ENCODE measurements at places on chromosomes 7 and 10.

DNA sequence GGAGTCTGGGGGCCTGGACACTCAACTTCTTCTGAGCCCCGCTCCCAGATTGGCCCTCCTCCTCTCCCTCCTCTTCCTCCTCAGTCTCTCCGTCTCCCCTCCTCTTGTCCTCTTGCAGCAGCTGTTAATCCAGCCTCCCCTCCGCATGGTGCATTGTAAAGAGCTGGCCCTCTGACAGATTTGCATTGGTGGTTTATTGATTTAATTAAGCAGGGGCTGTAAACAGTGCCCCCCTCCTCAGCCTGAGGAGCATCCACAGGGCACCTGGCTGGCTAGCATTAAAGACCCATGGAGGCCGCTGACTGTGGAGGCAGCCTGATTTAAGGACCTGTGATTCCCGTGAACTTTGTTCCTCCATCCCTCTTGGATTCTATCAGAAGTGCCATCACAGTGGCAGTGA lies 28.9 kb upstream of the PCBD1 start:
- no peak for DNase-seq

- no peak for DNase-seq
Observed at GRCh38 chr10:105971460-105971859, 1193.0 kb downstream of the SORCS1 start.

DNA sequence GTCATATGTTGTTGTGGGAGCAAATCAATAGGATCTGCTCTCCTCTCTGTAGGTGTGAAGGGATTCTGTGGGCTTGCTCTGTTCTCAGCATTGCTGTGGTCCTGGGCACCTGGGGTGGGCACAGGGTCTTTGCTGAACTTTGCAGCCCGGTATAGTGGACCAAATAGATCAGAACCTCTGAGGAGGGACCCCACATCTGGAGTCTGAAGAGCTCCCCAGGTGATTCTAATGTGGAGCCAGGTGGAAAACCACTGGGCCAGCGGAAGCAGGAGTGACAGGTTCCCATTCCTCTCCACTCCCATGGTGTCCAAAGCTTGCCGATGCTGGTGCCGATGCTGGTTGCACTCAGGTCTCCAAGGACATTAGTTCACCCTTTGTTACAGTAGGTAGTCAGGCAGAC lies 257.2 kb downstream of the GLRX3 start:
- DNase-seq, result no peak

- peak; percentile 83 for DNase-seq
Observed at GRCh38 chr7:157276731-157277562, 59.9 kb upstream of the DNAJB6 start.

GRCh38 chr7:92794831-92795230 lies 41.5 kb downstream of the CDK6 start:
- no peak for DNase-seq

- no peak for DNase-seq
Observed at GRCh38 chr10:125050383-125050782, 108.5 kb downstream of the ZRANB1 start.

GRCh38 chr10:110109511-110109910 lies 97.9 kb upstream of the MXI1 start:
- no peak for DNase-seq

DNA sequence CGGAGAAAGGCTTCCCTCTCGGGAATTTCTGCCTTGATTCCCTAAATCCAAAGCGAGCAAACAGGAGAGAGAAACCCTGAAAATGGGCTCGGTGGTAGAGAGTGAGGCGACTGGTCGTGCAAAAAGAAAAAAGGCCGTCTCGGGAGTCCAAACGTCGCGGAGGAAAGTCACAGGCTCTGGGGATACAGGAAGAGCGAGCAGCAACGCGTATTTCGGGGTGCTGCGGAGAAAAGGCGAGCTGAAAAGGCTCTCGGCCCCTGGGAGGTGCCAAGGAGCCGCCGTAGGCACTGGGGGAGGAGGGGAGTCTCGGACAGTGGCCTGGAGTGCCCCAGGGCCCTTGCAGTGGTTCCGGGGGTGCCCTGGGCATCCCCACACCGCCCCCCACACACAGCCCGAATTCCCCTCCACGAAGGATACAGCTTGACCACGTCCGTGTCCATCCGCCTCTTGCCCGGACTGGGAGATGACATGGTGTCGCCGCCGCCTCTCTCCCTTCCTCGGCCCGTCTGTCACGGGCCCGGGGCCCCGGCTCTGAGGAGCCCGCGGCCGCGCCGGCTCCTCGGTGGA lies 591 bp downstream of the UBE2H start:
- peak; percentile 27 for DNase-seq

- no peak for DNase-seq
Observed at GRCh38 chr7:70072220-70072619, 473.9 kb downstream of the AUTS2 start.

DNA sequence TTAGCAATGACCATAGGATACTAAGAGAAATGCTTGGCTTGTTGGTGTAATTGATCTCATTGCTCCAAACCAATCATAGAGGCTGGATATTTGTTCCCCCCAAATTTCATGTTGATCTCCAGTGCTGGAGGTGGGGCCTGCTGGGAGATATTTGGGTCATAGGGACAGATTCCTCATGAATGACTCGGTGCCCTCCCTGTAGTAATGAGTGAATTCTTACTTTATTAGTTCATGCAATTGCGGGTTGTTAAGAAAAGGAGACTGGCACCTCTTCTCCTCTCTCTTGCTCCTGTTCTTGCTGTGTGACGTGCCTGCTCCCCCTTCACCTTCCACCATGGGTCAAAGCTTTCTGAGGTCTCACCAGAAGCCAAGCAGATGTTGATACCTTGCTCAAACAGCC lies 630.1 kb downstream of the CALN1 start:
- DNase-seq, result no peak

DNA sequence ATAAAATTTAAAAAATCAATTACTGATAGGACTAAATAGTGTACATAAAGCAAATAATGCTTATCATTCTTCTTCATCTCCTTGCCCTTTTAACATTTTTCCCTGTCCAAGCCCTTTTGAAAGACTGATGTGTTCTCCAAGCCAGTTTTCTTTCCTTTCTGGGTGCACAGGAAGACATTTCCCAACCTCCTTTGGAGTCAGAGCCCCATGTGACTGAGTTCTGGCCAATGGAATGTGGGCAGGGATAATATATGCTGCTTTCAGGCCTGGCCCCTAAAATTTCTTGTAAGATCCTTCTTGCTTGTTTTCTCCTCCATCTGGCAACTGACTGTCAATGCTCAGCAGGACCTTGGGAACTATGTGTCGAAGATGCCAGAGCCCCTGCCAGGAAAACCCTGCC lies 197.5 kb downstream of the EMX2 start:
- no peak for DNase-seq

DNA sequence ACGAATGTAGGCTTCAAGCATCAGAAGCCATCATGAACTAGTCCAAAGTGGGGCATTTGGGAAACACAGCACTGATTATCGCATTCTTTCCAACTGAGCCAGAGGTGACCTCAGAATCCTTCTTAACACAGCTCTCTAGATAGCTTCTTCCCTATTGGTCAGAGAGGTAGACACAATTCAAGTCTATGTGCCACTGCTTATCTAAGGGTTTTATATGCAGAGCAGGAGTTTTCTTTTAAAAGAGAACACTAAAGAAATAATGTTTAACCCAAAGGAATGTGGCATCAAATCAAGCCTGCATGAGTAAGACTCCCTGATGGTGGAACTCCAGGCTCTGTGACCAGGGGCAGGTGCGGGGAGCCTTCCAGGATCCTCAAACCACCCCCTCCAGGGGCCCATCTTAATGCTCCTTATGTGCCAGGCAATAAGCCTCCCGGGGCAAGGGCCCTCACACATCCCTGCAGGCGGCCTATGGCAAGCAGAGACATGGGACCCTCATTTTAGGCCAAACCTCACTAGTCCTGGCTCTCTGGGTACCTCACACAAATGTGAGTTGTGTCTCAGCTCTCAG lies 13.8 kb downstream of the HSPA12A start:
- no peak for DNase-seq

DNA sequence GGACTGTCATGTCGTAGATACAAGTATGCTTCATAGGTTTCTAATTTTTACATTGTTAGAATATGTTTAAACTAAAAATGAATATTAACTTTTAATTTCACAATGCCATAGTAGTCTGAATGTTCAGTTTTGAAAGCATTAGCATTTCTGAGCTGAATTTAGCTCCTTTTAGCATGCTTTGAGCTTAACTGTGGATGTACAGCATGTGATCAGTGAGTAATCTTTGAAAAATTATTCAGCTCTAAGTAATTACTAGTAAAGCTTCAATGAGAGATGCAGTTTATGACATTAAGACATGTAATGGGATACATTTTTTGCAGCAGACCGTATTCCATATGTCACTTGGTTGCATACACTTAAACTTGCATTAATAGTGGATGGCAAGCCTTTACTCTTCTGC lies 114.1 kb upstream of the WNT16 start:
- DNase-seq, result no peak

GRCh38 chr10:28991333-28992270 lies 297.3 kb upstream of the LYZL1 start:
- DNase-seq, result peak; percentile 72

GRCh38 chr10:27256299-27257189 lies 15.9 kb upstream of the ACBD5 start:
- DNase-seq, result no peak

- DNase-seq, result no peak
Observed at GRCh38 chr7:3998060-3998459, 684.0 kb upstream of the FOXK1 start.

DNA sequence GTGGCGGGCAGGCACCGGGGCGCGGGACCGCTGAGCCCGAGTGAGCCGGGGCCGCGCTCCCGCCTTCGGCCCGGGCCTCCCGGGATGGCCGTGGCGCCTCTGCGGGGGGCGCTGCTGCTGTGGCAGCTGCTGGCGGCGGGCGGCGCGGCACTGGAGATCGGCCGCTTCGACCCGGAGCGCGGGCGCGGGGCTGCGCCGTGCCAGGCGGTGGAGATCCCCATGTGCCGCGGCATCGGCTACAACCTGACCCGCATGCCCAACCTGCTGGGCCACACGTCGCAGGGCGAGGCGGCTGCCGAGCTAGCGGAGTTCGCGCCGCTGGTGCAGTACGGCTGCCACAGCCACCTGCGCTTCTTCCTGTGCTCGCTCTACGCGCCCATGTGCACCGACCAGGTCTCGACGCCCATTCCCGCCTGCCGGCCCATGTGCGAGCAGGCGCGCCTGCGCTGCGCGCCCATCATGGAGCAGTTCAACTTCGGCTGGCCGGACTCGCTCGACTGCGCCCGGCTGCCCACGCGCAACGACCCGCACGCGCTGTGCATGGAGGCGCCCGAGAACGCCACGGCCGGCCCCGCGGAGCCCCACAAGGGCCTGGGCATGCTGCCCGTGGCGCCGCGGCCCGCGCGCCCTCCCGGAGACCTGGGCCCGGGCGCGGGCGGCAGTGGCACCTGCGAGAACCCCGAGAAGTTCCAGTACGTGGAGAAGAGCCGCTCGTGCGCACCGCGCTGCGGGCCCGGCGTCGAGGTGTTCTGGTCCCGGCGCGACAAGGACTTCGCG lies 534 bp downstream of the FZD9 start:
- peak; percentile 57 for DNase-seq

GRCh38 chr10:71087622-71088021 lies 124.7 kb upstream of the UNC5B start:
- no peak for DNase-seq

GRCh38 chr10:125027871-125028869 lies 86.2 kb downstream of the ZRANB1 start:
- no peak for DNase-seq

DNA sequence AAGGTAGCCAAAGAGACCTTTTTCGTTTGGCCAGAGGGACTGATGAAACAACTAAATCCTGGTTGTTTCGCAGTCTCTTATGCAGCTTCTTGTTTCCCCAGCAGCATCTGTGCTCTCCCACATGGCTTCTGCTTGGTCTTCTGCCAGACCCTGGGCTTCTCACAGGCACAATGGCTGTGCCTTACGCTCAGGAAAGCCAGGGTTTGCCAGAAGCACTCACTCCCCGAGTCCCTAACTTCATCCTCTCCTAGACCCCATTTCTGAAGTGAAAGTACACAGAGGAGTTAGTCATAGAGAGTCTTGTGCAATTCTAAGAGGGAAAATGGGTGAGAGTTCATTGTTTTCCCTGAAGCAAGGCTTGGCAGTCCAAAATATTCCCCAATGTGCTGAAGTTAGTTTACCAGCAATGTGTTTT lies 121.7 kb downstream of the EVX1 start:
- peak; percentile 2 for DNase-seq

GRCh38 chr10:15324611-15325010 lies 46.5 kb downstream of the FAM171A1 start:
- DNase-seq, result no peak

GRCh38 chr10:99976886-99977665 lies 32.7 kb downstream of the DNMBP start:
- DNase-seq, result peak; percentile 94

DNA sequence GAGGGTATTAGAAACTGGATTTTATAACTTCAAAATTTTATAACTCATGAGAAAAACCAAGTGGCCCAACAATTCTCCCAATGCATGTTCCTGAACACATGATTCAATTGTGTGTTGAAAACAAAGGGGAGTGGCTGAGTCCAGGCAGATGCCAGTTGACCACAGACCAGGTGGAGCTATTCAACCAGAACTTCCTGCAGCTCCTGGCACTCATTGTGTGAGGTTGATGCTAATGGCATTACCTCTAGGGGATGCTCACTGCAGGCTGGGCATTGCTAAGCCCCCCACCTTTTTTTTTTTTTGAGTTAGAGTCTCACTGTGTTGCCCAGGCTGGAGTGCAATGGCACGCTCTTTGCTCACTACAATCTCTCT lies 20.3 kb downstream of the MYOF start:
- DNase-seq, result peak; percentile 76

DNA sequence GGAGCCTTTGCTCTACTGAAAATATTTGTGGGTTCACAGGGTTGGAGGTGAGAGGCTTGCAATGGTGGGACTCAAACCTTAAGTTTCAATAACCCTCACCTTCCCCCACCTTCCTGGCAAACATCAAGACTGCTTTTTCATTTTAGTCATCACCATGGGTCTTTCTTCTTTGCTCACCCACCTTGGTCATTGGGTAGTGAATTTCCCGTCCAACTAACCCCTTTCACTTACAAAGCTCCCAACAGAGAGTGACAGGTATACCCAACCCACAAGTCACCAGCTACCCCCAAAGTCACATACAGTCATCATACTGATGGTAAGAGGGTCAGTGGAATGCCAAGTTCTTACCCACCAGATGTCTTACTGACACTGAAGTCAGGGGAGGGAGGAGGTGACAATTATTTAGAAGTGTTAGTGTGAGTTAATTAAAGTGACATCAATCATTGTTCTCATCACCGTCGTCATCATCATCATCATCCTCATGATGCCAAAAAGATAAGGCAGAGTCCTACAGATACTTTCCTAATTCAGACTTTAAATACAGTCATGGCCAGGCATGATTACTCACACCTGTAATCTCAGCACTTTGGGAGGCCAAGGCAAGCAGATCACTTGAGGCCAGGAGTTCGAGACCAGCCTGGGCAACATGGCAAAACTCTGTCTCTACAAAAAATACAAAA lies 49.0 kb downstream of the PIK3AP1 start:
- DNase-seq, result no peak

GRCh38 chr10:15642095-15642494 lies 77.6 kb downstream of the ITGA8 start:
- DNase-seq, result peak; percentile 92

DNA sequence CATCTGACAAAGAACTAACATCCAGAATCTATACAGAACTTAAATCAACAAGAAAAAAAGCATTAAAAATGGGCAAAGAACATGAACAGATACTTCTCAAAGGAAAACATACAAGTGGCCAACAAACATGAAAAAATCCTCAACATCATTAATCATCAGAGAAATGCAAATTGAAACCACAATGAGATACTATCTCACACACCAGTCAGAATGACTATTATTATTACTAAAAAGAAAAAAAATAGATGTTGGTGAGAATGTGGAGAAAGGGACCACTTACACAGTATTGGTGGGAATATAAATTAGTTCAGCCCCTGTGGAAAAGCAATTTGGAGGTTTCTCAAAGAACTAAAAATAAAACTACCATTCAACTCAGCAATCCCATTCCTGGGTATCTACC lies 89.1 kb upstream of the ADO start:
- no peak for DNase-seq
